ENCODE measurements at places on chromosomes 3 and 15. TPM values are rescaled to one million over a fixed set of nuclear protein-coding genes. Genes with fewer than 3 reads are reported as not detected.
A peak's percentile ranks its signal among the peaks of the same experiment; 100 is the strongest.

GRCh38 chr3:174951498-174952005, 92.4 kb downstream of the NAALADL2 start:
- ATAC-seq = no peak

DNA sequence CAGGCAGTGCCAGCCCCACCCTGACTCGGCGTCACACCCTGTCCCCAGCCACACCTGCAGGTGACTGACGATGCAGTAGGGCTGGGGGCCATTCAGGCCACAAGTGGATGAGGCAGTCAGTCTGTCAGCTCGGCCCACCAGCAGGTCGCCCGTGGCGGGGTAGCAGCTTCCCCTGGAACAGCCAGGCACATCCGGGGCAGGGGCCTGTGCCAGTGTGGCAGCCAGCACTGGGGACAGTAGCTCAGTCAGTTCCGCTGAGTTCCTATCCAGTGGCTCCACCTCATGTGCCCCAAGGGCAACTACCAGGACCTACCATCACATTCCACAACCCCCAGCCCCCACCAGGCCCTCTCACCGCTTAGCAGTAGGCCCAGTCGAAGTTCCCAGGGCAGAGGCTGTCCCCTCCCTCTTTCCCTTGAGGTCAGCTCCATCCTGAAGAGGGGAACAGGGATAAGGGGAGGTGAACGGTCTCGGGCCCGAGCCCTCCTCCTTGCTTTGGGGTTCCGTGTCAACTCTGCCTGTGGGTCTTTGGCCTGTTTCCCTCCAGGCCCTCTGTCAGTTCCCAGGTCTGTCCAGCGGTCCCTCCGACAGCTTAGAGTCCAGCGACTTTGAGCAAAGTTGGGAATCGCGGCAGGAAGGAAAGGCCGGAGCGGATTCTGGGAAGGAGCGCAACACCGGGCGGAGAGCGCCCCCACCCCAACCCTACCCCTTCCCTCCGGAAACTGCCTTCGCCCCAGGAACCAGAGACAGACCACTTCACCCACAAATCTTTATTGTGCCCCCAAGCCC, at the start of gene LAMB2:
LAMB2 (minus strand) TSS at position 614 of the 789 bp plus-strand sequence; CDS start at position 431, 183 bp downstream.
- no peak for ATAC-seq

DNA sequence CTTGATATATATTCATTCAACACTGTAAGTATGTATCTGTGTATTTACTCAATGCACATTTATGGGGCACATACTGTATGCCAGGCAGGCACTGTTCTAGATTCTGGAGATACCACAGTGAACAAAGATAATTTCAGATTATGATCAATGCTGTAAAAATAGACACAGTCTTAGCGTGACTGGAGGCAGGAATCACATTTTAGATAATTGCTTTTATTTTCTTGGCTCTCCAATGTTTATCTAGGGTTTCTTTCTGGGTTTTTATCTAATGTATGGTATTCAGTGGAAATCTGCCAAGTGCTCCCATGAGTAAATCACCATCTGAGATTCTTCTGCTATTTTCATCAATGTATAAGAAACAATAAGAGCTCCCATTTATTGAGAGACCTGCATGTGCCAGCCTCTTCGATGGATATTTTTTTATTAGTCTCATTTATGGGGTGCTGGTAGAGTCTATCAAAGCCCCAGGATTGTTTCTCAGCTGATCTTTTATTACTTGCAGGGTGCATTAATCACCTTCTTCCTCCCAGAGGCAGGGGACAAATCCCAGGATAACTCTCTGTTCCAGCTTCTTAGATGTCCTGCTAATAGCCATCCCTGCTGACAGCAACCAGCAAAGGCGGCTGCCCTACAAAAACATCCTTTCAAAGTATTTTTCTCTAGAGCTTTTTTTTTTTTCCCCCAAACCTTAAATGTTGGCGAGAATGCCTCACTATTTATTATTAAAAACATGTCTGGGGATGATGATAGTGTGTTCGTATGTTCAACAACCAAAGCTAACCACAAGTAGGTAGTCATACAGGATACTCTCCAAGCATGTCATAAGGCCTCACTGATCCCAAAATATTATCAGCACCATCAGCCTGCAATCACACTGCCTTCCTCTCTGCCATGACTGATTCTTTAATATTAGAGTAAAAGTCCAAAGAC, 331.0 kb upstream of the RASGRP1 start:
- no peak for ATAC-seq

GRCh38 chr15:72961346-72961745, 90.9 kb upstream of the NEO1 start:
- no peak for ATAC-seq

- ATAC-seq = no peak
Observed at GRCh38 chr15:70587896-70588567, 175.3 kb downstream of the UACA start.

DNA sequence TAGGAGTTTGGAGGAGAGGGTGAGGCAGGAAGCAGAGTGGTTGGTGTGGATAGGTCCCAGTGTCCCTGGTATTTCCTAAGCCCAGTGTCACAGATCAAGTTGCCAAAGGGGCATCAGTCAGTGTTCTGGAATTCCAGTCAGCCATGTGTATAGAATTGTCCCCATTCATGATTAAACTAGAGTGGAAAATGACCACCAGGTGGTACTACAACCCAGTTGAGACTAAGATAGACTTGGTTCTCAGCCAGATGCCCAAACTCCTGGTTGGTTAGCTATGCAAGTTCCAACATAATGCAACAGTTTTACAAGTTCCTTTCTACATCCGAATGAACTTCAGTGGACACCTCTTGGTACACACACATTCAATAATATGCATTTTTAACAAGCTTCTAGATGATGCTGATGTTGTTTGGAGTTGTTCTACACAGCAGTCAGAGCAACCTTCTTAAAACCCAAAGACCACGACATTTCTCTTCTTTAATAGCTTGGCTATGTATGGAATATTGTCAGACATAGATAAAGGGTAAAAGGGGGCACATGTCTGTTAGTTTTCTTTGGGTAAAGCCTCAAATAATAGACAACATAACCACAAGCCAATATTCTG, 8.4 kb upstream of the ATR start:
- peak; percentile 53 for ATAC-seq

- no peak for ATAC-seq
Observed at GRCh38 chr3:142999881-143000280, 1.5 kb upstream of the U2SURP start.

- no peak for ATAC-seq
Observed at GRCh38 chr15:62446984-62447383, 281.9 kb upstream of the C2CD4B start.

DNA sequence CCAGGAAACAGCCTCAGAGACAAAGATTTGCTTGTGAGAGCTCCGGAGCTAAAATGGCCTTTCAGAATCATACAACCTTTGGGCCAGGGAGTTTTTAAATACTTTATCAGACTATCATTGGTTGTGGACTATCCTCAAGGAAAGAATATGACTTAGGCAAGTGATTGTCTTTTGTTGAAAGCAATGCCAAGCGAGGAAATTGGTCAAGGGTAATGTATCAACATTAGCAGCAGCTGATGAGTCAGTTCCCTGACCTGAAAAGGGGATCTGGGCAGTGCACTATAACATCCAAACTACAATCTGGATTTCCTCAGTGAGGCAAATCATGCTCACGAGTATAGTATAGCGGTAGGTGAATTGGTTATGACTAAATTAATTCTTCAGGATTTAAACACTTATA, 303.6 kb downstream of the LSAMP start:
- ATAC-seq = no peak

- ATAC-seq = no peak
Observed at GRCh38 chr15:41482110-41482877, 11.4 kb upstream of the ITPKA start.

DNA sequence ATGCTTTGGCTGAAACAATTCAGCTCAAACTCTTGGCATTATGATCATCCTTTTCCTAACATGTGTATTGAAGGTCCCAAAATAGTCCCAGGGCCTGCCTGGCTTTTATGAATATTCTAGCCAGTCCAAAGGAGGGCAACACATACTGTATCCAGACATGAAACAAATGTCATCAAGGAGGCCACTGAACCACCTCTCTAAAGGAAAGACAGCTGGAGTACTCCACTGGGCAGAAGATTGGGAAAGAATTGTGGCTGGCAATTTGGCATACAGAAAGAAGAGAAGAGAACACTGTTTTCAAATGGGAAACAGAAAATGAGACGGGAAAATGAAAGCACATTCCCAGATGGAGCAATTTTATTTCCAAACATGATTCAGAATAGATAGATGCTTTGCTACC, 80.6 kb downstream of the NCEH1 start:
- ATAC-seq = no peak

GRCh38 chr3:132624790-132625189, 27.7 kb downstream of the ACKR4 start:
- ATAC-seq = no peak

DNA sequence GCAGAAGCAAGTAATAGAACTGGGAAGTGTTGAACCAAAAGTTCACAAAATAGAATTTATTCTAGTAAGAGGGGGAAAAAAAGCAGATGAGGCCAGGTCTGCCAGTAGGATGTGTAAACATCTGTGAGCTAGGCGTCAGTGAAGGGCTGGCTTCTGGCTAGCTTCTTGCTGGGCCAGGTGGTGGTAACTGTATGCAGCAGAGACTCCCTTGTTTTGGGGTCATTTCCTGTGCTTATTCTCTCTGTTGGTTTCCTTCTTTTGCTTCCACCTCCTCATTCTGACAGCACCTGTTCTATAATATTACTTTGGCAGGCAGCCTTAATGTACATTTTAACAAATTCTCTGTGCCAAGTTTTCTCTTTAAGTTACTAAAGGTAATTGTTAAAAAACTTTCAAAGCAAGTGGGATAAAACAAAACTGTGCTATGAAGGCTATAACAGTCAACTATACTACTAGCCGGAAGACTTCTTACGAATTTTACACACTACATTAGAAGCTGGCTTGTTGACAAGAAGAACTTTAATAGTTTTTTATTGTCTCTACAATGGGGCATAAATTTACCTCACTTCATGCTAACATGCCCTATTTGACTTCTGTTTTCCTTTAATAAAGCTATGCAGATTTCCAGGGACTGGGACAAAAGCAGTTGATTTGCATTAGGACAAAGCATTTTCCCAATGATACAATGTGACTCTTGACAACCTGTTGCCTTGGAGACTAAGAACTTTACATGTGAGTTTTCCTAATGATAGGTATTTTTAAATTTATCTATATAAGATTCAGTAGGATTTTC, 318.8 kb upstream of the NAALADL2 start:
- no peak for ATAC-seq

GRCh38 chr3:81308306-81308705, 453.1 kb downstream of the GBE1 start:
- no peak for ATAC-seq

The MYEF2 gene
- 23.7 TPM for total RNA-seq

The RTP4 gene
- 0.98 TPM for total RNA-seq

The KNG1 gene
- not detected for total RNA-seq

The GOLGA8S gene
- total RNA-seq = 0.08 TPM

The ITPKA gene
- total RNA-seq = 3.5 TPM

The GTPBP8 gene
- 23.6 TPM for total RNA-seq

The NANOGP8 gene
- not detected for total RNA-seq

The TP63 gene
- total RNA-seq = 0.76 TPM

The C3orf85 gene
- not detected for total RNA-seq

Data from activated T-helper 17 cell treated with anti-CD3 and anti-CD28 coated beads, Interleukin-2, amount 50 U/mL, for 72 hours (primary cell).